Urothelium cell line (cell line): ENCODE measurements at places on chromosomes 2 and 18.

GRCh38 chr2:75456111-75456510 is 104.6 kb downstream of the EVA1A start:
- DNase-seq, result no peak

DNA sequence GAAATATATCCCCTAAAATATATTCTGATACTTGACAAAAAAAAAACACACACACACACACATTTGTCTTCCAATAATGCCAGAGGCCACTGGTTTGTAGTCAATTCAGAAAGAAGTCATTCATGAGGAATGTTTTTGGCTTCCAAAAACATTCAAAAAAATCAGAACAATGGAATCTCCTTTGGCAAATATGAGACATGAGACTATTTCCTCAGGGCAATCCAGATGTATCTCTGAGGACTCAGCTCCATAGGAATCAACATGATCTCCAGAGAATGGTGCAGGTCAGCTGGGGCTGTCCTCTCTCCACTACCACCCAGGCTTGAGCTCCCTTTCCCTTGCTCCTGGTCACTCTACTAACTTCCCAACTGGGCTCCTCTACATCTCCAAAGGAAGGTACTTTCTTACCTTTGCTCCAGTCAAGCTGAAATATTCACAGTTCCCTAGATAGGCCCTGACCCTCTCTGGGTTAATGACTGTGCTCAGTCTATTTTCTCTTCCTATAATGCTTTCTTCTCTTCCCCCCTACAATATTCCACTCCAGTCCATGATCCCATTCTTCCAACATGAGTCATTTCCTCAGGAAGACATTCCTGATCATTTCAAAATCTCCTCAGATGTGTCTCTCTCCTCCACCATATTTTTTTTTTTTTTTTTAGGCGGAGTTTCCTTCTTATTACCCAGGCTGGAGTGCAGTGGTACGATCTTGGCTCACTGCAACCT is 145.3 kb downstream of the C1D start:
- DNase-seq, result peak; percentile 72

- DNase-seq, result no peak
Measured at GRCh38 chr2:45260946-45261345, 251.7 kb upstream of the SIX2 start.

- no peak for DNase-seq
Measured at GRCh38 chr2:187900021-187900420, 345.8 kb upstream of the TFPI start.

DNA sequence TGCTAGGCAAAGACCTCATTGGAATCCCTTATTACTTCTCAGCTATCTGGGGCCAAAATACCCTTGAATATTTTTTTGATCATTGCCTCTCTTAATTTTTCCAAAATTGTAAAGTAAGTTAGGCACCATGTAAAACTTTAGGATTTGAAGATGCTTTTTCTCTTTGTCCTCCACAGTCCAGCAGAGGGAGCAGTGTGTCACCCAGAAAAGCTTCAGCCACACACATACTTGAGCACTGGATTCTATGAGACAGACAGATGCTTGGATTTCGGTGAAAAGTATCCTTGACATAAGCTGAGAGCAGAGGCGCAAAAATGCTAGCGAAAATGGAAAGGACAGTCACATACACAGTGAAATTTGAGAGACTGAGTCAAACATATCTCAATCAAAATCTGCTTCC is 74.7 kb upstream of the KCNJ3 start:
- peak; percentile 39 for DNase-seq

- DNase-seq, result no peak
Measured at GRCh38 chr2:102636283-102636907, 17.0 kb downstream of the SLC9A2 start.

GRCh38 chr18:50298443-50299284 is 11.2 kb upstream of the CXXC1 start:
- no peak for DNase-seq

GRCh38 chr2:88329815-88330603 is 122.5 kb downstream of the FOXI3 start:
- DNase-seq, result peak; percentile 94

- DNase-seq, result no peak
Measured at GRCh38 chr2:168233726-168234406, 13.5 kb downstream of the STK39 start.

GRCh38 chr2:196131384-196131937 is 39.9 kb downstream of the STK17B start:
- DNase-seq, result peak; percentile 38

GRCh38 chr2:144595686-144596072 is 75.8 kb upstream of the ZEB2 start:
- no peak for DNase-seq

DNA sequence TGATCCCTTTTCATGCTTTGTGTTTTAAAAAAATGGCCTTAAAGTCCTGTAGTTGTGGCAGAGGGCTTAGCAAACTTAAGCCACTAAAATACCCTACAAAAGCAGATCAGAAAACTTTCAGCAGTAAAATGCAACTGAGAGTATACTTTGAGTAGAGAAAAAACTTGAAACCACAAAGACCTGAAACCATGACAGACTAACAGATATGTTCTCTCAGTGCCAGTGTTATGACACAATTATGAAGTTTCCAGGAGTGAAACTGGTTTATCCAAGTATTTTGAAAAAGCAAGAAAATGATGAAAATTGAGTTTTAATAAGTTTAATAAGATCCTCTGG is 74.5 kb downstream of the SPRED2 start:
- no peak for DNase-seq

DNA sequence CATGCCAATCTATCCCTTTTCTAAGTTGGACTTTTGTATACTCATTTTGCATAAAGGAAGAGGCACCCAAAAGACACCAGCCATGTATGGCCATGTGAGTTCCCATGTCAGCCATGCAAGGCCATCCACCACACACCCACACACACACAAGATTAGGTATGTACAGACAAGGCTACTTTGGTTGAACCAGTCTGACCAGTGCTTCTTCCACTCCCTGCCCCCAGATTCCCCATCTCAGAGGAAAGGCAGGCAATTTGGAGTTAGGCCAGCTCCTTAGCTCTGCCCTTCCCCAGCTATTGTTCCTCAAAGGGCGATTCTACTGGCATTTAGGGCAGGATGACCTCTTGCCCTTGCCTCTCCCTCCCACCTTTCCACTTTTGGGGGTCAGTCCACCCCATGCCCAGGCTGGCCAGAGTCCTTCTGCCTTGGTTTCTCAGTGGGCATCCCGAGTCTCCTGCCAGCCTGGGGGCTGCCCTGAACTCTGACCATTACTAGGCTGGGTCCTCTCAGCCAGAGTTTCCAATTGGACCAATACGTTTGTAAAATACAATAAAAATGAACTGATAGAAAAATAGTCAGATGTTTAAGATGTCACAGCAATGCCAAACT is 101.1 kb downstream of the ZBTB7C start:
- no peak for DNase-seq

GRCh38 chr2:241110607-241111439 is 8.7 kb upstream of the MTERF4 start:
- no peak for DNase-seq

DNA sequence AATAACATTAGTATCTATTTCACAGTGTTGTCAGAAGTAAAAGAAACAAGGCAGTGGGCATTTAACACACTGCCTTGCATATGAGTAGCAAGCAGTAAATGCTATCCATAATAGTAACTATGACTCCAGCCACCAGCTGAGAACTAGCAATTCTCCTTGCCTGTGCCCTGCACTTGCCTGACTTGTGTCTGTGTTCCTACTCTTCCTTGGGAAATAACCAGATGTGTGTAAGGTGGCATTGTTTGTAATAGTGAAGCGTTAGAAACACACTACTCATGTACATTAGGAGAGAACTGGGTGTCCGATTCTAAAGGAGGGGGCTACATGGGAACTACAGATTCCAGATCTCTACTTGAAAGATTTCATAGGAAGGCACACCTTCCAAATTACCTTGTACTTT is 197.8 kb downstream of the STK39 start:
- DNase-seq, result no peak

DNA sequence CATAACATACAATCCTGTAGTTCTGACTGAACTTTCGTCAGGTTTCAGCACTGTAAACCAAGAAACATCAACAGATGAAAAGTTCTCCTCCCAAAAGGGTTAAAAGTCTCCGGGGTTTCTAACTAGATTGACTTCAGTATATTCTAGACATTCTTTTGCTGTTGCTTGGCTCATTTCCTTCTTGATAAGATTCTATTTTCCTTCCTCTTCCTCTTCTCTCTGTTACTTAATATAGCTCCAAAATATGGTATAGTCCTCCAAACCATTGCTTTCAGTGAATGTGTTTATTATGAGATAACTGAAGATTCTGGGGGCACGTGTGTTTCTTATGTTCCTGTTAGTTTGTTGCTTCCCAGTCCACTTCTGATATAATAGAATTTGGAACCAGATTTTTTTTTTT is 46.4 kb upstream of the MAP4K3 start:
- DNase-seq, result no peak

GRCh38 chr18:58247363-58247834 is 203.4 kb downstream of the NEDD4L start:
- DNase-seq, result no peak

- no peak for DNase-seq
Measured at GRCh38 chr2:123596621-123597020, 428.5 kb upstream of the CNTNAP5 start.

DNA sequence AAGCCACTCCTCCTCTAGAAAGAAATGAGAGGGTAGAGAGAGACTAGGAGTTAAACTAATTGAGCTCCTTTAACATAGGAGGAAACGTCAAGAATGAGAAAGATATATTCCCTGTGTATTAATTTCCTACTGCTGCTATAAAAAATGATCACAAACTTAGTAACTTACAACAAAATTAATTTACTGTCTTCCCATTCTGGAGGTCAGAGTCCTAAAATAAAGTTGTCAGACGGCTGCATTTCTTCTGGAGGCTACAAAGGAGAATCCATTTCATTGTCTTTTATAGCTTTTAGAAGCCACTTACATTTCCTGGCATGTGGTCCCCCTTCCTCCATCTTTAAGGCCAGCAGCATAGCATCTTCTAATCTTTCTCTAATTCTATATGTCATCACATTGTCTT is 26.9 kb downstream of the ICA1L start:
- no peak for DNase-seq

DNA sequence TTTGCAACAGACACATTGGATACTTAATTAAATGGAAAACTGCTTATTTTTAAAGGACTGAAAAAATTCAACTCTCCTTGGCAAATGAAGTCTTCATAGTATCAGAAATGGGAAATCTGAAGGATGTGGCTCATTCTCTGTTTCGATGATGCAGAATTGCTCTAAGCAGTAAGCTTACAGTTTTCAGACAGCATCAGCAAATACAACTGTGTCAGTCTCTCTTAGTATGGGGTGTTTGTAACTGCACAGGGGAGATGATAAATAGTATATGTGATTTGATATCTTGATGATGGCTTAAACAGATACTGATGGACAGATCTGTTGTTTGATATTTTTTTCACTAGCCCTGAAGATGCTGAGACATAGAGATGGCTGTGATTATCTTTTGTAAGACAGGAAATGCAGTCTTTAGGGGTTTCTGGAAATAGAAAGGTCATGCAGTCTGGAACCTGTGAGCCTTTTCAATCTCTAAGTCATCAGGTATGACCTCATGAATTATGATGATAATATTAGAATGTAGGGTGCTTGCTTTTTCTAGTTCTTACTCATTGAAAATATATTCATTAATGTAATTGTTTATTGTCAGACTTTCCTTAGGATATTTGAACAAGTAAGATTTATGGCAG is 84.2 kb downstream of the SLC4A10 start:
- DNase-seq, result no peak

DNA sequence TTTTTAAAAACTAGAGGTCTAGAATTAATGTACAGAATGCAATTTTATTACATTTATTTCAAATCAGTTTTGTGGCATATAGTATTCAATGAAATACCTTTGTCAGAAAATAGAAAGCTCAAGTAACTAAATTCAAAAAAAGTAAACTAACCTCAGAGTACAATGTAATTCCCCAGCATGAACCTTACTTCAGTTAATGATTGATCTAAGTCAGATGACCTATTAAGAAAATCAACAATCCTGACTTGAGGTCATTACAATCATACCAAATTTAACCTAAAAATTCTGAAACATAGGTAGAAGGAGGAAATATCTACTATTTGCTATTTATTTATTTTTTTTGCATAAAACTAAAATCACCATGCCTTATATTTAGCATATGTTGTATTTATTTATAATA is 142.9 kb downstream of the CCDC102B start:
- DNase-seq, result no peak

- peak; percentile 86 for DNase-seq
Measured at GRCh38 chr2:164840930-164841718, 499 bp downstream of the COBLL1 start.

DNA sequence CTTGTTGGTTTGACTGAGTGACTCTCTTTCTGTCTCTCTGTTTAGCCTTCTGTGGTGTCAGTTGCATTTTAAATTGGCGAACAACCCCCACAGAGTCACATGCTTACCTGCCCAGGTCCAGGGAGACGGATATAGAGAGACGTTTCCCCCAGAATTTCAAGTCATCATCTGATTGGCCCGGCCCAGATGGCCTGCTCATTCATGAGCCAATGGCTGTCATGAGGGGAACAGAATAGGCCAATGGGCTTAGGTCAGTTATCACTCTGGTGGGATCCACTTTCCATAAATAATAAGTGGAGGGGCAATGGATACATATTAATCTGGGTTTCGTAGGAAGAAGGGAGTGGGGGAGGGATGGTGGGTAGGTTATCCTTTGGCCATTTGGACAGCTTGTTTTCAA is 150.0 kb upstream of the SPRED2 start:
- DNase-seq, result no peak

GRCh38 chr2:240904216-240905175 is 1.6 kb upstream of the CROCC2 start:
- DNase-seq, result no peak

GRCh38 chr2:27875089-27875881 is 14.9 kb downstream of the RBKS start:
- DNase-seq, result no peak

GRCh38 chr2:39379643-39380524 is 57.2 kb downstream of the MAP4K3 start:
- DNase-seq, result peak; percentile 31

DNA sequence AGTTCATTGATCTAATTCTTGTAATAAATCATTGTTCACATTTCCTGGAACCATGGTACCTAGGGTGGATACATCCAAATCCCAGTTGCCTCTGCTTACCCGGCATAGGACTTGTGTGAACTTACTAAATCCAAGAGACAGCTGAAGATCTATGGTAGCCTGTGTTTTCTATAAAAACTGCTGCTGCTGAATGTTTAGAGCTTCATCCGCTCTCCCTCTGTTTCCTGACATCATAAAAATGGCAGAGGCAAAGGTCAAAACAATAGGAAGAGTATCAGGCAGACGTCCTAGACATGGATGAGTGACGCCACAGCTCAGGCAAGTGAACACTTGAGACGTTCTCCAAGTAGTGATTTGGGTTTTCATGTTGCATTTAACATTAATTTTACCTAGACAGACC is 258.3 kb downstream of the ALPK2 start:
- no peak for DNase-seq
